ENCODE measurements at places on chromosomes 11 and 22.

- DNase-seq, result no peak
These were observed 1135.5 kb downstream of the JRKL start for GRCh38 chr11:97525273-97525672.

GRCh38 chr22:47613606-47614350 lies 851.3 kb downstream of the TBC1D22A start:
- no peak for DNase-seq

DNA sequence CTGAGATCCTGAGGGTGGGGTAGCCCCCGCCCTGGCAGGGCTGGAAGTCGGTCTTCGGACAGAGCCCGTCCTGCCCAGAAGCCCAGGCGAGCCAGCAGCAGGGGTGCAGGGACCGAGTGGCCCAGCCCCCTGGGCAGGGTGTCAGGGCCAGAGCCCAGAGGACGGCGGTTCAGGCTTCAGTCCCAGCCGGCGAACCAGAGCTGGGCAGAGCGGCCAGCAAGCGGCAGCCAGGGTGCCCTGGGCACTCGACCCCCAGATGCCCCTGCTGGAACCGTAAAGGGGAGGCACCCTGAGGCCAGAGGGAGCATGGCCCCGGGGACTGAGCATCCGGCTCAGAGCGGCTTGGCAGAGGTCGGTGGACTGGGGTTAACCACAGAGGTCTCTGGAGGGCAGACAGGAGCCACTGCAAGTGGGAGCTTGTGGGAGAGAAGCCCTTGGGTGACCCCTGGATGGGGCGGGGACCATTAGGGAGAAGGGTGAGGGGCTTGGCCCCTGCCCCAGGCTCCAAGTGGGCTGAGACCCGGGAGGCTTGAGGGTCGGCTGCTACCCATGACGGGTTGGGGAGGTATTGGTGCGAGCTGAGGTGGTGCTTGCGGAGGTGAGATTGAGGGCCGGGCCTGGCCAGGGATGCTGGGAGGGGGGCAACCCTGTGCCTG lies 15.9 kb downstream of the LSP1 start:
- DNase-seq, result no peak

GRCh38 chr22:36797911-36798673 lies 18.7 kb downstream of the PVALB start:
- DNase-seq, result no peak

GRCh38 chr11:73308961-73309919 lies 1.2 kb downstream of the ARHGEF17 start:
- no peak for DNase-seq

DNA sequence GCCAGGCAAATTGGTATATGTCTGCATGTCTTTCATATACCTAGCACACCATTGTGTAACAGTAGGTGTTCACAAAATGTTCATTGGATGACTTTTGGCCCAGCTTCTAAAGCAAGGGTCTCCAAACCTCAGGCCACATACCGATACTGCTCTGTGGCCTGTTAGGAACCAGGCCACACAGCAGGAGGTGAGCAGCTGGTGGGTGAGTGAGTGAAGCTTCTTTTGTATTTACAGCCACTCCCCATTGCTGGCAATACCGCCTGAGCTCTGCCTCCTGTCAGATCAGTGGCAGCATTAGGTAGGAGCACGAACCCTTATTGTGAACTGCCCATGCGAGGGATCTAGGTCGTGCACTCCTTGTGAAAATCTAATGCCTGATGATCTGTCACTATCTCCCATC lies 836.6 kb downstream of the NTM start:
- no peak for DNase-seq

- no peak for DNase-seq
These were observed 1.8 kb upstream of the SLC36A4 start for GRCh38 chr11:93199616-93200015.

- DNase-seq, result peak; percentile 34
These were observed 1.9 kb downstream of the NLRP6 start for GRCh38 chr11:279966-280705.

- DNase-seq, result no peak
These were observed 5.8 kb upstream of the TUB start for GRCh38 chr11:8075119-8075726.

- DNase-seq, result peak; percentile 97
These were observed at the start of gene RPLP2 for GRCh38 chr11:809287-810039. Gene RPLP2 (plus strand): TSS chr11:809967. CDS start chr11:810235, 268 bp downstream.

DNA sequence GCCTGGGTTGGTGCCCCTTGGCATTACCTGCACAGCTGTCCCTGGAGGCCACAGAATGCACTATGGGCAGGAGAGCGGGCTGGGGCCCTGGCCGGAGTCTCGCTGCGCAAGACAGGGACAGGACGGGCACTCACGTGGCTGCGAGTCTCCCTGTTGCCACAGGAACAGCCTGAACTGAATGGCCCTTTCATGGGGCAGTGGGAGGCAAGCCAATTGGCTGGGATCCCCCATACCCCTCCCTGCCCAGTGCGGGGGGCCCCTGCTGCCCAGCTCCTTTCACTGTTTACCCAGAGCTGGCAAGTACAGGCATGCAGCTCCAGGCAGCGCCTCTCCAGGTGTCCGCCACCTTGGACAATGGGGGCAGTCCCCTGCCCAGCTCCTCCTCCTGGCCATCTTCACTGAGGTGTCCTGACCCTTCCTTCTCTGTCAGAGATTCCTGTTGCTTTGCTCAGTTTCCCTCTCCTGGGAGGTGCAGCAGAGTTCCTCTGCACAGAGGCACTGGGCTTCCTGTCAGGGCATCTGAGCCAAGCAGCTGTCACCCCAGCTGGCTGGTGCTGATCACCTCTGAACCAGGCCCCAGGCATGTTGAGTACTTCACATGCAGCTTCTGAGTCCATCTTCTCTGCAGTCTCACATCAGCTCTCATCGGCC lies 5.2 kb downstream of the USP2 start:
- peak; percentile 95 for DNase-seq

GRCh38 chr22:36757668-36758211 lies 18.2 kb downstream of the IFT27 start:
- peak; percentile 46 for DNase-seq

GRCh38 chr22:27697888-27698287 lies 103.7 kb downstream of the MN1 start:
- no peak for DNase-seq

DNA sequence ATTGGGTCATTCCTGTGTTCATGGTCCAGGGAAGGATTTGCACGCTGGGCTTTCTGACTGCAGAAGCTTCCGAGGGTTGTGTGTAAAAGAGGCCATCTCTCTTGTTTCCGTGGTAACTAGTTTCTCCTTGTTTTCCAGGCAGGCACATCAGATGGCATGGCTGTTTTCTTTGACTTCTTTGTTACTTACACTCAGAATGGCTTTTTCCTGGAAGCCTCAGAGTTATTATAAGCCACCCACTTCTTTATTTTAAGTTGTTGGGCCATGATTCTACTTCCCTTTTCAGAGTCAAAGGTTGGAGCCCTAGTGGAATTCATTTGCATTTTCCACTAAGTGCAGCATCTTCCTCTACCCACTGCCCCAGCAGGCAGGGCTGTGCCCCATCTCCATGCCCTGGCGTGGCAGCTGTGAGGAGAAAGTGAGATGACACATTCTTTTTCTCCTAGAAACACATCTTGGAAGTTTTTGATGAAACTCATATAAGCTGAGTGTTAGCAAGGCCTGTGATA lies 94.9 kb downstream of the PRR5L start:
- DNase-seq, result no peak

DNA sequence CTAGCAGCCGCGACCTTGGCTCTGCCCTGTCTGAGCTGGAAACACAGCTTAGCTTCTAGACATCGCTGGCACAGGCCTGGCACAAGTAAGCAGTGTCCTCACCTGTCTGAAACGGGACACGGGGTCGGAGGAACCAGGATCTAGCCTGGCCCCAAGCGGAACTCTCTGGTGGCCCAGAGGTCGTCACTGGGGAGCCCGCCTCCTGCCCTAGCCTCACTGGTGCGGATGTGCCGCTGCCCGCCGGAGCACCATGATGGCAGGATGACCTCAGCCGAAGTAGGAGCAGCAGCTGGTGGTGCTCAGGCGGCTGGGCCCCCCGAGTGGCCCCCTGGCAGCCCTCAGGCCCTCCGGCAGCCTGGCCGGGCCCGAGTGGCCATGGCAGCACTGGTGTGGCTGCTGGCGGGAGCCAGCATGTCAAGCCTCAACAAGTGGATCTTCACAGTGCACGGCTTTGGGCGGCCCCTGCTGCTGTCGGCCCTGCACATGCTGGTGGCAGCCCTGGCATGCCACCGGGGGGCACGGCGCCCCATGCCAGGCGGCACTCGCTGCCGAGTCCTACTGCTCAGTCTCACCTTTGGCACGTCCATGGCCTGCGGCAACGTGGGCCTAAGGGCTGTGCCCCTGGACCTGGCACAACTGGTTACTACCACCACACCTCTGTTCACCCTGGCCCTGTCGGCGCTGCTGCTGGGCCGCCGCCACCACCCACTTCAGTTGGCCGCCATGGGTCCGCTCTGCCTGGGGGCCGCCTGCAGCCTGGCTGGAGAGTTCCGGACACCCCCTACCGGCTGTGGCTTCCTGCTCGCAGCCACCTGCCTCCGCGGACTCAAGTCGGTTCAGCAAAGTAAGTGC lies 871 bp downstream of the SLC35E4 start:
- no peak for DNase-seq

GRCh38 chr22:42581762-42582716 lies 28.3 kb downstream of the SERHL2 start:
- DNase-seq, result peak; percentile 86

DNA sequence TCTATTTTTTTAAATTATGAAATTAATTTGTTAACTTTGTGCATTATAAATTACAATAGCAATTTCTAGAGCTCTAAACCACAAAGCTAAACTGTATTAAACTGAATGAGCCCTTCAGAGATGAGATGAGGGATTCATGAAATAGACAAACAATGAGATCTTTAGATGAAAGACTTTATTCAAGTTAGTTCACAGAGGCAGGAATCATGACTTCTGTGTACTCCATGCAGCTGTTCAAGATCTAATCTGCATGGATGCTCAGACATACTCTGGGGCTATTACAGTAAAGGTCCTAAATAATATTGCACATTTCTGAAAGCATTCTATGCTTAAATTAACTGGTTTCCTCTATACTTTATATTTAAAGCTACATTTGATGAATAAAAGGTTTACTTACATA lies 122.7 kb downstream of the FCHSD2 start:
- DNase-seq, result no peak

DNA sequence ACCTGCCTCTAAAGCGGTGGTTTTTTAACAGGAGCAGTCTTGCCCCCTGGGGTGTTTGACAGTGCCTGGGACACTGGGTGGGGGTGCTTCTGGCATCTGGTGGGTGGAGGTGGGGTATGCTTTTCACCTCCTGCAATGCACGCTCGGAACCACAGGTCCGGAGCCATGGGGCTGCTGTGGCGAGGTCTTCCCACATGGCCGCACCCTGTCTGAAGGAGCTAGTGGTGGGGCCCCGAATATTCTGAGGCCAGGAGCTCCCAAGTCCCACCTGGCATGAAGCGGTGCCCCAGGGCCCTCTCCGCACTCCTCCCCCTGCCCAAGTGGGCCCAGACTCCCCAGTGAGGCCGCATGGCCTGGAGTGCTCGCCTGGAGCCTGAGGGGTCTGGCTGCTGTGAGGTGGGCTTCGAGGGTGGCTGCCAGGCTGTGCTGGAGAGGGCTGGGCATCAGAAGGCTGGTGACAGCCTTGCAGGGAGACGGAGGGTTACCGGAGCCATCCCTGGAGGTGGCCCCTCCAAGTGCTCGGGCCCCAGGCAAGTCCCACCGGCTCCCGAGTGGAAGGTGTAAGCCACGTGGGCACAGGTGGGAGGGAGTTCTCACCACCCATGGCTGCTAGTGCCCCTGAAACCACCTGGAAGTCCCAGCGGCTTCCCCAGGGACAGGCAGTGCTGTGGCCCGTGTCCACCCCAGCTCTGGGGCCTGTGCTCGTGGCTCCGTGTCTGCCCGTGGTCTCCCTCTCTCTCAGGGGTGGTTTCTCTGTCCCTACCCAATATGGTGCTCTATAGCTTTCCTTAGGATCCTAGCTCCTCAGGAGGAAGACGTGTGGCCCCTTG lies 15.1 kb downstream of the TBX1 start:
- DNase-seq, result no peak

DNA sequence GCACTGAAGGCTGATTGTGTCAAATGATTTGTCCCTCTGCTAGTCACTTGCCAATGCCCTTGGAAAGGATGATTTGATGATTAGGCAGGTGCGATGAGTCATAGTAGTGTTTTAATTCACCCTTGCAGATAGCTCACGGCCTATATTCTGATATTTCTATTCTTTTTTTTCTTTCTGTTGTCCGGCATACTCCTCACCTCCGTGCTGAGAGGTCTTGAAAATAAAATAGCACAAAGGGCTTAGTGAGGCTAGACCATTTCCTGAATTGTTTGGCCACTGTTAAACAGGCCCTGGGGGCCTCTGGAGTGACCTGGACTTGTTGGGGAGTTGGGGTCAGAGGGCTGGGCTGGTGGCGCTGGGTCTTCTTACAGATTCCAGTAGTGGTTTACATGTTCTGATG lies 99.8 kb downstream of the ZBTB16 start:
- no peak for DNase-seq

DNA sequence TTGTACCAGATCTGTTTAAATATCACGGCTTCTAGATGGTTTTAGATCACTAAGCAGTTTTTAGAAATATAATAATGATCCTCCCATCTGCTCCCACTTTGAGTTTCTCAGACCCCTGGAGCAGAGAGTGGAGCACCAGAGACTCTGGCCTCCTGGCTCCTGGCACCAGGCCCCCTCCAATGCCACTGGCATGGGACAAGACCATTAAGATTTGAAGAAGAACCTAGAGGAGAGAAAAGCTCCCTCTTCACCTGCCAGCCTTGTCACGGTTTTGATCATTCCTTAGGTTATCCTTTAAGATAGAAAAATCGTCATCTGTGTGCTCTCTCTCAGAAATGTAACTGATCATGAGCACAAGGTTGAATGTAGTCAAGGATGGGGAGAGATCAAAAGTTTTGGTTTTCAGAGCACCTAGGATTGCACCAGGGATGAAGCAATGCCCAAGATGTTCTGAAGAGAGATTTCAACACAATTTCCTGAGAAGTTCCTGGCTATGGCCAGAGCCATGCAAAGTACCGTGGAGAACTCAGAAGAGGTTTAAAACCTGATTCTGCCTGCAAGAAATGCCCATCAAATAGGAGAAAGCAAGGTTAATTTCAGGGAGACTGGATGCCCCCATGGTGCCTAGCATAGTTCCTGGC lies 22.2 kb downstream of the IL10RA start:
- no peak for DNase-seq

- no peak for DNase-seq
These were observed 60.2 kb downstream of the BRD1 start for GRCh38 chr22:49767355-49768062.

GRCh38 chr11:92861634-92862033 lies 107.8 kb upstream of the MTNR1B start:
- DNase-seq, result no peak

DNA sequence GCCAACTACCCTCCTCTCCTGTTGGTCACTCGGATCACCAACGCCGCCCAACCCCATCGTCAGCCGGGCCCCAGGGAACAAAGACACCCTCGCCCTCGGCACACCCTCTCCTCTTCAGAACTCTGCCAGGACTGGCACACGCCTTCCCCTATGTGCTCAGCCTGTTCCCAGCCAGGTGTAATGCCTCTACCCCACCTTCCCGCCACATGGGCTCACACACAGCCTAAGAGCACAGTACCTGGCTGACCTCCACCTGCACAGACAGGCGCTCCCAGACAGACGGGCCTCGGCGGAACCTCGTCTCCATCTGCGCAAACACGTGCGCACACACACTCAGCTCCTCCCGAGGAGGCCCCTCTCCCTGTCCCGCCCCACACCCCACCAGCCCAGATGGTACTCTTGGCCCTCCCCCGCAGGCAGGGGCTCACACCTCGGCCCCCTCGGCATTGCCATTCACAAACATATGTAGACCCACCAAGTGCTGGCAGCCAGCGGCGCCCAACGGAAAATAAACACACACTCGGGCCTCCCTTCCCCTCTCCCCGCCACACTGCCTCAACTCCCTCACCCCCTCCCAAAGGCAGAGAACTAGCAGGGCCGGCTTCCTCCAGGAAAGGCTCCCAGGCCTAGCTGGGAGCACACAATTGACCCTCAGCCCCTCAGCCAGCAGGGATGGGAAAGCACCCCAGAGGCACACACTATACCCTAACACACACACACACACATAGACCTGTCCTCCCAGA lies 8.5 kb downstream of the ELFN2 start:
- DNase-seq, result peak; percentile 41
